ENCODE measurements at places on chromosomes 4 and X.

GRCh38 chrX:112851161-112851779 lies 10.6 kb upstream of the AMOT start:
- no peak overlapping the region for H3K4me3 ChIP-seq
- H3K27me3 ChIP-seq, result peaks cover 17% of the 10 kb centered on the region
- no peak overlapping the region for H3K27ac ChIP-seq
- peaks cover 16% of the 10 kb centered on the region for H3K4me1 ChIP-seq
- H3K36me3 ChIP-seq, result no peaks in the 10 kb centered on the region

DNA sequence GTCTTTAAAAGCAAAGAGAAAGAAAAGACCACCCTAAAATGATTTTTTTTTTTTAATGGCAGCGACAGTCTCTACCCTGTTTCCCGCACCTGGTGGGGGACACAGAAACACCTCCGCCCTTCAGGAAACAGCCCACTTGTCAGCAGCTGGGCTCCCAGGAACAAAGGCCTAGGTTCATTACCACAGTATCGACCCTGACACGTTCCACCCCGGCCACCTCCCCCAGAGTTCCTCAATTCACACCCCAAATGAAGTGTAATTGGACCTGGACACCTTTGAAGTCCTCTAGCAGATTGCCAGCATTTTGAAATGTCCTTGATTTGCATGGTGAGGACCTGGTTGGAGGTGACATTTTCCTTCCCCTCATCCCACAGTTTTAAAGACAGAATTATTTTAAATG lies 175.0 kb upstream of the BCOR start:
- peaks cover 1% of the 10 kb centered on the region for H3K4me1 ChIP-seq
- no peaks in the 10 kb centered on the region for H3K27me3 ChIP-seq
- no peaks in the 10 kb centered on the region for H3K36me3 ChIP-seq
- no peak overlapping the region for H3K27ac ChIP-seq
- DNase-seq, result no peak

DNA sequence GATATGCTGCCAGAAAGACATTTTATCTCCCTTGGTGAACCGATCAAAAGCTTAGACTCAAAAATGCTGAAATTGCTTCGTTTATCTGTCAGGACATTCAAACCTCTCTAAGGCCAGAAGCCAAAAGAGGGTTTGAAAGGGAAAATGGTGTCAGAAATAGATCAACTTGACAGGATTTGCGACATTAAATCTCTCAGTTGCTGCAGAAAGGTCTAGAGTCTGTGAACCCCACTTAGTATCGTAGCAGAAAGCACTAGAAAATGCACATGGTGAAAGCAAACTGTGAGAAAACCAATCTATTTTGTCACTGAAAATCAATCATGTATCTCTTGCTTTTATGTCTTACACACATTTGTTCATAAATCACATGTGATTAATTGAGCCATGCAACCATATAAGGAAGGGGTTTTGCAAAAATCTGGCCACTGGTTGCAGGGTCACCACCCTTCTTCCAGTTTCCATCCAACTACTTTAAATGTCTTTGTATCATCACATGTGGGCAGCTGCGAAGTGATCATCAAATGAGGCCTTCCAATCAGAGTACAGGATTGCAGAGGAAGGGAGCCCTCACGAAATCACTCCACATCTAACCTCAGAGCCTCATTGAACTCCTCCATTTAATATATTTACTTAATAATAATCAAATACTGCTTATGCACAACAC lies 347.2 kb upstream of the ANXA10 start:
- no peak overlapping the region for H3K4me3 ChIP-seq
- H3K4me1 ChIP-seq, result no peaks in the 10 kb centered on the region
- H3K27ac ChIP-seq, result no peak overlapping the region
- H3K36me3 ChIP-seq, result no peaks in the 10 kb centered on the region

GRCh38 chr4:7831858-7832730 lies 107.6 kb downstream of the AFAP1 start:
- peaks cover 6% of the 10 kb centered on the region for H3K27me3 ChIP-seq
- H3K4me1 ChIP-seq, result peaks cover 56% of the 10 kb centered on the region
- DNase-seq, result no peak
- H3K27ac ChIP-seq, result peak overlapping the region; percentile 65
- no peak overlapping the region for H3K4me3 ChIP-seq

- H3K27ac ChIP-seq, result no peak overlapping the region
- peaks cover 4% of the 10 kb centered on the region for H3K27me3 ChIP-seq
- no peak for DNase-seq
- H3K4me1 ChIP-seq, result no peaks in the 10 kb centered on the region
Observed at GRCh38 chr4:86872135-86872534, 20.1 kb downstream of the C4orf36 start.

DNA sequence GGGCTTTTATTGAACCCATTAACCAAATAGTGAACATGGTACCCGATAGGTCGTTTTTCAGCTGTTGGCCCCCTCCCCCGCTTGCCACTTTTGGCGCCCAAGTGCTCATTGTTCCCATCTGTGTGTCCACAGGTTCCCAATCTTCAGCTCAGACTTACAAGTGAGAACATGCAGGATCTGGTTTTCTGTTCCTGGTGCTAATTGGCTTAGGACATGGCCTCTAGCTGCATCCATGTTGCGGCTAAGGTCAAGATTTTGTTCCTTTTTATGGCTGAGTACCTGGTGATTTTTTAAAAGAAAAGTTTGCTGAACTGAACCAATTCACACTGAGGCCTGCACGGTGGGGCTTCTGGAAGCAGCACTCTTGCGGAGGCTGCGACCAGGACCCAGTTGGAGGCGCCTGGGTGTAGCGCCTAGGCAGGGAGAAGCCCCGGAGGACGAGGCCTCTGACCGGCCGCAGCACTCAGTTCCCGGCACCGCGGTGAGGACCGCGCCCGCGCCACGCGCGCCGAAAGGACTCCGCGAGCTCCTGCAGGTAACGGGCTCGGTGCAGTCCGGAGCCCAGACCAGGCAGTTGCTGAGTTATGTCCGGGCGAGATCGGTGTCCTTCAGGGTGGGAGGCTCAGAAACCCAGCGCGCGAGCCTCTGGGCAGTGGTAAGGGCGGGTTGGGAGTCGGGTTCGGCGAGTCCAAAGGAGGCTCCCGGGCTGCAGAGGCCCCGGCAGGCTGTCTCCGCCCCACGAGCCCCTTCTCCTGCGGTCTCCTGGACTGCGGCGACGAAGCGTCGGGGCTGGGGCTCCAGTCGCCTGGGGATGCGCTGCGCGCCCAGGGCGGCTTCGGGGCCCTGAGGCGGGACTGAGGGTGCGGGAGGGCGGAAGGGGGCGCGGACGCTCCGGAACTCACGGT lies 15.8 kb upstream of the SLC25A4 start:
- peaks cover 62% of the 10 kb centered on the region for H3K27me3 ChIP-seq
- no peaks in the 10 kb centered on the region for H3K36me3 ChIP-seq
- H3K27ac ChIP-seq, result no peak overlapping the region
- peaks cover 13% of the 10 kb centered on the region for H3K4me1 ChIP-seq

- no peak overlapping the region for H3K4me3 ChIP-seq
- peaks cover 8% of the 10 kb centered on the region for H3K27me3 ChIP-seq
- no peaks in the 10 kb centered on the region for H3K36me3 ChIP-seq
Observed at GRCh38 chr4:77501851-77502250, 103.8 kb upstream of the CXCL13 start.

- DNase-seq, result no peak
- H3K4me1 ChIP-seq, result peaks cover 38% of the 10 kb centered on the region
- H3K36me3 ChIP-seq, result peaks cover 43% of the 10 kb centered on the region
- no peaks in the 10 kb centered on the region for H3K27me3 ChIP-seq
- no peak overlapping the region for H3K27ac ChIP-seq
Observed at GRCh38 chr4:36187723-36188333, 56.5 kb downstream of the ARAP2 start.

GRCh38 chrX:48958635-48959094 lies 1.3 kb upstream of the OTUD5 start:
- peaks cover 22% of the 10 kb centered on the region for H3K36me3 ChIP-seq
- H3K4me1 ChIP-seq, result peaks cover 43% of the 10 kb centered on the region
- no peaks in the 10 kb centered on the region for H3K27me3 ChIP-seq
- peak overlapping the region; percentile 98 for H3K4me3 ChIP-seq
- DNase-seq, result peak; percentile 31

GRCh38 chr4:102799816-102800215 lies 27.5 kb downstream of the UBE2D3 start:
- peaks cover 7% of the 10 kb centered on the region for H3K4me1 ChIP-seq
- H3K27ac ChIP-seq, result no peak overlapping the region
- H3K27me3 ChIP-seq, result no peaks in the 10 kb centered on the region
- DNase-seq, result no peak

DNA sequence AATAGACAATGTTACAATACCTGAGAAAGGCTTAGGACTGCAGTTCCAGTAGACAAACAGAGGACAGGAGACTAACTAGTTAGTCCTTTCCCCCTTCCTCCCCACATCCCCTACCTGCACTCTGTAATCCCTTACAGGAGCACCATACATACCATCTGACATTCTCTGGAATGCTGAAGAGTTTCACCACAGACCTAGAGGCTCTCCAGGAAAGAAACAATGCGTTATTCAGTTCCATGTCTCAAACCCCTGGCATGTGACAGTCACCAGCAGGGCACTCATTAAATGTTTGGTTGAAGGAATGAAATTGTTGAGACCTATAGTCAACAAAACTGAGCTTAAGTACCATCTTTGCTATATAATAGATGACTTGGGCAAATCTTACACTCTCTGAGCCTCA lies 100.2 kb upstream of the USP38 start:
- DNase-seq, result no peak
- no peaks in the 10 kb centered on the region for H3K36me3 ChIP-seq
- peaks cover 11% of the 10 kb centered on the region for H3K27me3 ChIP-seq
- no peaks in the 10 kb centered on the region for H3K4me1 ChIP-seq
- H3K27ac ChIP-seq, result no peak overlapping the region

DNA sequence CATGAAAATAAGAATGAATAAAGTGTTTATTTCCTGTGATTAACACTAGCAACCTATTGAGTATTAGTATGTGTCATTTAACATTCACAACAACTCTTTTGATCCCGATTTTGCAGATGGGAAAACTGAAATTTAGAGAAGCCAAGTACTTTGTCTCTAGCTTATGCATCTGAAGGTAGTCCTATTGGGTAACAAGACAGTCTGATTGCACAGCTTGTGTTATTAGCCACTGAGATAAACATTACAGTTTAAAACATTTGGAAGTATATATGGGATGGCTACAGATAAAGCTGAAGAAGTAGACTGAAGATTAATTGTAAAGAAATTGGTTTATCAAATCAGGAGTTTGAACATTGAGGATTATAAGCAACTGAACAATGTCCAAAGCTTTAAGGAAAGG lies 99.6 kb upstream of the PDE5A start:
- H3K27me3 ChIP-seq, result peaks cover 3% of the 10 kb centered on the region
- H3K27ac ChIP-seq, result no peak overlapping the region
- H3K4me1 ChIP-seq, result no peaks in the 10 kb centered on the region
- H3K4me3 ChIP-seq, result no peak overlapping the region
- no peak for DNase-seq
- H3K36me3 ChIP-seq, result no peaks in the 10 kb centered on the region

- DNase-seq, result no peak
- H3K27me3 ChIP-seq, result no peaks in the 10 kb centered on the region
- no peak overlapping the region for H3K4me3 ChIP-seq
- no peak overlapping the region for H3K27ac ChIP-seq
Observed at GRCh38 chr4:138114434-138114833, 127.7 kb downstream of the SLC7A11 start.

- no peak overlapping the region for H3K4me3 ChIP-seq
- H3K4me1 ChIP-seq, result no peaks in the 10 kb centered on the region
- H3K36me3 ChIP-seq, result peaks cover 52% of the 10 kb centered on the region
- H3K27ac ChIP-seq, result no peak overlapping the region
- H3K27me3 ChIP-seq, result no peaks in the 10 kb centered on the region
Observed at GRCh38 chrX:1416327-1416784, 24.4 kb upstream of the SLC25A6 start.

DNA sequence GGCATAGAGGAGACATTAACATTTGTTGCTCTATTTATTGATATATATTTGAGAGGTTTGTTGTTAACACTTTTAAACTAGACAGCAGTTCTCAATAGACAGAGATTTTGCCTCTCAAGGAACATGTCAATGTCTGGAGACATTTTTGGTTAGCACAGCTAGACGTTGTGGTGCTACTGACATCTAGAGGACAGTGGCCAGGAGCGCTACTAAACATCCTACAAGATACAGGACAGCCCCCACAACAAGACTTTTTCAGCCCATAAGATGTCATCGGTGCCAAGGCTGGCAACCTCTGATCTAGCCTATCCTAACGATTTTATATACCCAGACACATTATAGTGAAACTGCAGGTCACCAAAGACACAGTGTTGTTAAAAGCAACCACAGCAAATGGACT lies 18.4 kb upstream of the CTSO start:
- DNase-seq, result no peak
- H3K27ac ChIP-seq, result no peak overlapping the region
- H3K4me1 ChIP-seq, result no peaks in the 10 kb centered on the region
- peaks cover 1% of the 10 kb centered on the region for H3K27me3 ChIP-seq
- no peaks in the 10 kb centered on the region for H3K36me3 ChIP-seq

DNA sequence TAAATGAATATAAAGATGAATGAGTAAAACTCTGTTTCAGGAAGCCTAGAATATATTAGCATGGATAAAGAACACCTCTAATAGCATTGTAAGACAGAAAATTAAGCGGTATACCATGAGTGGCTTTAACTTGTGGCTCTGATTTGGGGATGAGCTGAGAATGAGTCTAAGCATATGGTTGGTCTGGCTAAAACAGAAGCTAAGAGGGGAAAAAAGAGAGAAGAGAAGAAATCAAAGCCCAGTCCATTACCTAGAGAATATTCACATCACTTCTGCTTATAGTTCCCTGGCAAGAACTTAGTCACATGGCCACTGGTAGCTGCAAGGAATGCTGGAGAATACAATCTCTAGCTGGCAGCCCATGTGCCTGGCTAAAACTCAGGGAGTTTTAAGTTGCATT lies 414.5 kb downstream of the PRDM5 start:
- no peaks in the 10 kb centered on the region for H3K27me3 ChIP-seq
- no peaks in the 10 kb centered on the region for H3K4me1 ChIP-seq
- no peak overlapping the region for H3K27ac ChIP-seq
- no peak for DNase-seq
- no peak overlapping the region for H3K4me3 ChIP-seq

GRCh38 chr4:17218786-17219185 lies 293.1 kb downstream of the QDPR start:
- no peaks in the 10 kb centered on the region for H3K36me3 ChIP-seq
- H3K27me3 ChIP-seq, result no peaks in the 10 kb centered on the region
- H3K4me1 ChIP-seq, result no peaks in the 10 kb centered on the region
- no peak overlapping the region for H3K27ac ChIP-seq
- DNase-seq, result no peak
- no peak overlapping the region for H3K4me3 ChIP-seq

DNA sequence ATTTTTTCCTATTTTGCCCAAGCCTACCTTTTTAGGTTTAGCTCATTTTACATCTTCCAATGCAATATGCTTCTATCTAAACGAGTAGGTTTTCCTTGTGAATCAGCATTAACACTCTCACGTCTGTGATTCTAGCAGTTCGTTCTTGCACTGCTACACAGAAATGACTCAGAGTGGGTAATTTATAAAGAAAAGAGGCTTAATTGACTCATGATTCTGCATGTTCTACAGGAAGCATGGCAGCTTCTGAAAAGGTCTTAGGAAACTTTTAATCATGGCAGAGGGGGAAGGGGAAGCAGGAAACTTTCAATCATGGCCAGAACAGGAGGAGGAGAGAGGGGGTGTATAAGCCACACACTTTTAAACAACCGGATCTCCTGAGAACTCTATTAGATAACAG lies 44.9 kb downstream of the SPANXN1 start:
- H3K4me3 ChIP-seq, result no peak overlapping the region
- DNase-seq, result no peak
- H3K36me3 ChIP-seq, result no peaks in the 10 kb centered on the region
- H3K27me3 ChIP-seq, result no peaks in the 10 kb centered on the region
- H3K4me1 ChIP-seq, result no peaks in the 10 kb centered on the region

GRCh38 chrX:12971282-12972003 lies 3.5 kb upstream of the TMSB4X start:
- H3K4me1 ChIP-seq, result peaks cover 45% of the 10 kb centered on the region
- no peaks in the 10 kb centered on the region for H3K27me3 ChIP-seq
- peaks cover 26% of the 10 kb centered on the region for H3K36me3 ChIP-seq
- H3K4me3 ChIP-seq, result peak overlapping the region; percentile 85
